Peyer's patch (tissue), 4 donors: ENCODE measurements at places on chromosomes 1 and 21. TPM values are rescaled to one million over a fixed set of nuclear protein-coding genes. Genes with fewer than 3 reads are reported as not detected.
A peak's percentile ranks its signal among the peaks of the same experiment; 100 is the strongest.

The FCRL5 gene
- 19.0 TPM for total RNA-seq

The NTMT2 gene
- not detected for total RNA-seq

The FAM72D gene
- total RNA-seq: 1.2 TPM

The SIM2 gene
- not detected for total RNA-seq

The HMCN1 gene
- total RNA-seq: 2.6 TPM

The ZYG11A gene
- total RNA-seq: not detected

The TCEA3 gene
- total RNA-seq: 125 TPM

The ASH1L gene
- total RNA-seq: 79.5 TPM

GRCh38 chr1:147641291-147641690, 29.0 kb downstream of the ACP6 start:
- H3K27me3 ChIP-seq: no peaks in the 10 kb centered on the region
- DNase-seq: no peak

DNA sequence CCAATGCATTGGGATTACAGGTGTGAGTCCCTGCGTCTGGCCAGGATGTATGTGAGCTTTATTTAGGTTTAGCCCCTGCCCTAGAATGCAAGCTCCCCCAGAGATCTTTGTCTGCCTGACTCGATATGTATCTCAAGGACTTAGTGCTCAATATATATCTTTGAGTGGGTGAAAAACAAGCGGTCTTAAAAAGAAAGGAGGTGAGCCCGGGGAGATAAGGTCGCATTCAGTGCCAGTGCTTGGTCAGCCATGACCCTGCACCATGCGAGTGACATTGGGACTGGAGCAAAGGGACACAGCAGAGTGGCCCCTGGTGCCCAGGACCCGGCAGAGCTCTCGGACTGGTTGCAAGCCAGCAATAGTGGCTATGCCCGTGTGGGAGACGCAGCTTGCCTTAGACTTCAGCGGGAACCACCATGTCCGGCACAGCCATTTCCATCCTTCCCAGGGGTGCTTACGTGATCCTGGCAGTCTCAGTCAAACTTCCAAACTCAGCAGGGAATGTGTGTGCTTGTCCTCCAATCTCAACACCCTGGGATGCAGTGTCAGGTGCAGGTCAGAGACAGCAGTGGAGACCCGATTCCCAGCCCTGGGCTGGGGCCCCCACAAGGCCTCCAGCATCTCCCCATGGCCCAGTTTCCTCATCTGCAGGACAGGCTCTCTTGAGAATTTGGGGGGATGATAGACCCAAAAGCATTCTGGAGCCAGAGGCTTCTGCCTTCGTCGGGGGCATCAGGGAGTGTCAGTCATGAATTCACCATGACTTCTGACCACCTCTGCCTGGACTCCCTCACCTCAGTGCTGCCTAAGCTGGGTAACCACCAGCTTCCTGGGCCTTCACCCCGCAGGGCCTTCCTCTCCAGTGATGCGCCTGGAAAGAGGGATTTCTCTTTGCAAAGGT, 1.8 kb downstream of the MX2 start:
- H3K36me3 ChIP-seq: no peaks in the 10 kb centered on the region
- peaks cover 15% of the 10 kb centered on the region for H3K4me1 ChIP-seq
- H3K4me3 ChIP-seq: no peak overlapping the region
- peak; percentile 34 for DNase-seq

DNA sequence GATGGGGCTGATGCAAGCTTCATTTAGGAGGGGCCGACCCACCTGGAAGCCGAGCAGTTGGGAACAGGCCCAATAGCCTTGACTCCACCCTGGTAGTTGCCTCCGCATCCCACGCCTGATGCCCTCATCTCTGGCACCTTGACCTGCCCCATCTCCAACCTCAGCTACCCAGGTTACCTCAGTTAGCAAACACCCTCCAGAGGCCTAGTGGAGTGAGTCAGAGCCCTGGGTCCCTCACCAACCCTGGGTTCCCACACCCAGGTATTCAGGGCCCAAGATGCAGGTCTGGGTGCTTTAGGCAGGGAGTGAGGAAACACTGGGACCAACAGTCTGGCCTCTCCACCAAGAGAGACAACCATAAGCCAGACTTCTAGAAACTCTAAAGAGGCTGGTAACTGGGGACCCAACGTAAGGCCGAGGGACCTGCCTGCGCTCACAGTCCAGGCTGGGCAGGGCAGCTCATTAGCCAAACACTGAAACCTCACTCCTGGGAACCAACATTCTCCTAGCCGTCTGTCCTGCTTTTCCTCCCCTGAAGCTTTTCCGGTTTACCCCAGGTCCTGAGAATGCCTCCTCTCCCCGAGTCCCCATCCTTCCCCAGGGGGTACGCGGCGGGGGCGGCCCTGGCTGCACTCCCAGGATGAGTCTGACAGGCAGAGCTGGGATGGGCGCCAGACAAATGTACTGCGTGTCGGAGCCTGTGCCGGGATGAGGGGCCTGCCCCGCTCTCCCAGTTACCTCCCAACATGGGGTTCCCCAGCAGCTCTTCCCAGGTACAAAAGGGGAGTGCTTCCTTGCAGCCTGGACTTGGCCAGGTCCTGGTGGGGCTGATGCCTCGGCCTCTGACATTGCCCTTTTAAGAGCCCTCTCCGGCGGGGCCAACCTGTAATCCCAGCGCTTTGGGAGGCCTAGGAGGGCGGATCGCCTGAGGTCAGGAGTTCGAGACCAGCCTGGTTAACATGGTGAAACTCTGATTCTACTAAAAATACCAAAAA, 8.9 kb upstream of the CELSR2 start:
- peaks cover 12% of the 10 kb centered on the region for H3K4me1 ChIP-seq
- H3K27me3 ChIP-seq: no peaks in the 10 kb centered on the region
- H3K27ac ChIP-seq: no peak overlapping the region

GRCh38 chr1:156460525-156460924, 40.0 kb downstream of the MEF2D start:
- H3K4me3 ChIP-seq: no peak overlapping the region
- peaks cover 11% of the 10 kb centered on the region for H3K36me3 ChIP-seq
- DNase-seq: no peak
- H3K4me1 ChIP-seq: peaks cover 3% of the 10 kb centered on the region
- H3K27me3 ChIP-seq: no peaks in the 10 kb centered on the region
- H3K27ac ChIP-seq: no peak overlapping the region

GRCh38 chr1:50027794-50028193, 4.0 kb upstream of the AGBL4 start:
- H3K4me3 ChIP-seq: no peak overlapping the region
- H3K27me3 ChIP-seq: no peaks in the 10 kb centered on the region
- no peak for DNase-seq
- no peak overlapping the region for H3K27ac ChIP-seq

GRCh38 chr1:228969953-228970800, 234.9 kb downstream of the RHOU start:
- H3K36me3 ChIP-seq: no peaks in the 10 kb centered on the region
- H3K27me3 ChIP-seq: no peaks in the 10 kb centered on the region
- no peak overlapping the region for H3K27ac ChIP-seq
- no peak for DNase-seq

DNA sequence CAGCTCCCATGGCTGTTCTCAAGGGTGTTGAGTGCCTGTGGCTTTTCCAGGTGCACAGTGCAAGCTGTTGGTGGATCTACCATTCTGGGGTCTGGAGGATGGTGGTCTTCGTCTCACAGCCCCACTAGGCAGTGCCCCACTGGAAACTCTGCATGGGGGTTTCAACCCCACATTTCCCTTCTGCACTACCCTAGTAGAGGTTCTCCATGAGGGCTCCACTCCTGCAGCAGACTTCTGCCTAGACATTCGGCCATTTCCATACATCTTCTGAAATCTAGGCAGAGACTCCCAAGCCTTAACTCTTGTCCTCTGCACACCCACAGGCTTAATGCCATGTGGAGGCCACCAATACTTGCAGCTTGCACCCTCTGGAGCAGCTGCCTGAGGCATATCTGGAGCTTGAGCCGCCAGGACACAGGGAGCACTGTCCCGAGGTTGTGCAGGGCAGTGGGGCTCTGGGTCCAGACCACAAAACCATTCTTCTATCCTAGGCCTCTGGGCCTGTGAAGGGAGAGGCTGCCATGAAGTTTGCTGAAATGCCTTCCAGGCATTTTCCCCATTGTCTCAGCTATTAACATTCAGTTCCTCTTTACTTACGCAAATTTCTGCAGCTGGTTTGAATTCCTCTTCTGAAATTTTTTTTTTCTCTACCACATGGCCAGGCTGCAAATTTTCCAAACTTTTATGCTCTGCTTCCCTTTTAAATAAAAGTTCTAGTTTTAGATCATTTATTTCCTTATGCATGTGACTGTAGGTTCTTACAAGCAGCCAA, 8.8 kb upstream of the CAPN8 start:
- no peak overlapping the region for H3K4me3 ChIP-seq
- no peaks in the 10 kb centered on the region for H3K27me3 ChIP-seq
- DNase-seq: no peak
- no peaks in the 10 kb centered on the region for H3K4me1 ChIP-seq
- H3K36me3 ChIP-seq: no peaks in the 10 kb centered on the region
- no peak overlapping the region for H3K27ac ChIP-seq

DNA sequence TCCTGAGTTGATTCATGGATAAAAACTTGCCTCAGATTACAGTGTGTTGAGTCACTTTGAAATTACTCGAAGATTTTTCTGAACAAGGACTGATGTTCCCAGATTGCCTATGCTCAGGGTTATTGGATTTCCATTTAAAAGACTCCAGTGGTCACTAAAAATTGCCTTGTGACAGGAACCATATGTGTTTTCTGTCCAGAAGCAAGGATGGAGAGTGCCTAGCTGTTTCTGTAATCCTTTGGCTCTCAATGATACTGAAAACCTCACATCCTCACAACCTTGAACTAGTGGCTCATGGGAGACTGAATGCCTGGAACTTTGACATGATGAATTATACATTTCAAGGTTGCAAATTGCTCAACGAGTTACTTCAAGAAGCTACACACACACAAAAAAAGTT, 1271.8 kb downstream of the BRINP3 start:
- H3K36me3 ChIP-seq: no peaks in the 10 kb centered on the region
- H3K4me1 ChIP-seq: no peaks in the 10 kb centered on the region
- H3K4me3 ChIP-seq: no peak overlapping the region
- H3K27me3 ChIP-seq: no peaks in the 10 kb centered on the region
- H3K27ac ChIP-seq: no peak overlapping the region
- DNase-seq: no peak

DNA sequence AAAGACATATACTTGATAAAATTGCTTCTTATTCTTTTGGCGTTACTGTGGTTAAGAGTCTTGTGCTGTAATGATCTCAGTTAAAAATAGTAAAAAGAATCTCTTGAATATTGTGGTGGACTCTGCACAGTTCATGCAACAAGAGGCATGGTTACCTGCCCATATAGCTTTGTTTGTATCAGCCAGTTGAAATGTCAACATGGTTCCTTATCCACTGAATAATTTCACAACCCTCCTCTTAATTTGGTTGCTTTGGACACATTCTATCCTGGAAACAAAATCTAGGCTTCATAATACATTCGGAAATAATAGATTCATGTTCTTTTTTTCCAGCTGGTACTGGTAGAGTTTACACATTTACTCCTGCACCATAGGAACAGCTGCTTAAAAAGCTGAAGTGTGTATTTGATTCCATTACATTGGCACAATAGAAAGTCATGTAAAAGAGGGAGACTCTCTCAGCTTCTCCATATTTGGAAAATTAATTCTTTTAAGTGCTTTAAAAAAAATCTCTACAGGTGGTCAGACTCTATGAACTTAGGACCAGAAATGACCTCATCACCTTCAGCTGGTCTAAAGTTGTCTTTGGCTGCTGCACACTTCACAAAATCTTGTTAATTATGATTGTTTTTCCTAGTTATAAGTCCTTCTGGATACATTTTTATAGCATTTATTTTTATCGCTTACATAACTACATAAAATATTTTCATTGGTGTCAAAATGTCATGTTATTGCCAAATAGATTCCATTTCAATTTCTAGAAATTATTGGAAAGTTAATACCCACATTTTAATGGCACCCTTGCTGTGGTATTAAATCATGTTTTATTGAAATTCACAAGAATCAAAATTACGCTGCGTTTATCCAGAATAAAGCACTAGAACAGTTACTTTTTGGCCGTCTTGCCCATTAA, 100.2 kb downstream of the LTN1 start:
- no peaks in the 10 kb centered on the region for H3K4me1 ChIP-seq
- no peaks in the 10 kb centered on the region for H3K27me3 ChIP-seq
- H3K36me3 ChIP-seq: no peaks in the 10 kb centered on the region
- H3K4me3 ChIP-seq: no peak overlapping the region
- DNase-seq: no peak
- no peak overlapping the region for H3K27ac ChIP-seq

DNA sequence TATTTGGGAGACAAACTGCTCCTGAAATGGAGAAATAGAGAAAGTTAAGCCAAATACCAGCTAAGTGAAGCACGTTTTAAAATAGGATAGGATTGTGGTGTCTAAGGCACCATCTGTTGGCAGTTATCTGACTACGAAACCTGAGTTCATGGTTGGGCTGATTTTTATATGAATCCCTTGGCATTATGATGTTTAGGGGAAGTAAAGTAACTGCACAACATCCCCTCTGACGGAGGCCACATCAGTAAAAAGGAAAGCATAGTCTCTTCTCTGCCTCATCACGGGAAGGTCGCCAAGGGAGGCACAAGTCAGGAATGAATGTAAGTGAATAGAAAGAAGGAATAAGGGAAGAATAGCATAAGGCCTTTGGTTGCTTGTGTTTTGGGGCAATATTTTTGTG, 128.0 kb downstream of the PRRX1 start:
- H3K4me3 ChIP-seq: no peak overlapping the region
- H3K36me3 ChIP-seq: no peaks in the 10 kb centered on the region
- H3K4me1 ChIP-seq: no peaks in the 10 kb centered on the region
- no peak for DNase-seq
- H3K27me3 ChIP-seq: no peaks in the 10 kb centered on the region

- no peak overlapping the region for H3K27ac ChIP-seq
- no peak for DNase-seq
- no peak overlapping the region for H3K4me3 ChIP-seq
- H3K4me1 ChIP-seq: no peaks in the 10 kb centered on the region
- H3K27me3 ChIP-seq: no peaks in the 10 kb centered on the region
Measured at GRCh38 chr1:93506126-93506525, 58.2 kb downstream of the FNBP1L start.

DNA sequence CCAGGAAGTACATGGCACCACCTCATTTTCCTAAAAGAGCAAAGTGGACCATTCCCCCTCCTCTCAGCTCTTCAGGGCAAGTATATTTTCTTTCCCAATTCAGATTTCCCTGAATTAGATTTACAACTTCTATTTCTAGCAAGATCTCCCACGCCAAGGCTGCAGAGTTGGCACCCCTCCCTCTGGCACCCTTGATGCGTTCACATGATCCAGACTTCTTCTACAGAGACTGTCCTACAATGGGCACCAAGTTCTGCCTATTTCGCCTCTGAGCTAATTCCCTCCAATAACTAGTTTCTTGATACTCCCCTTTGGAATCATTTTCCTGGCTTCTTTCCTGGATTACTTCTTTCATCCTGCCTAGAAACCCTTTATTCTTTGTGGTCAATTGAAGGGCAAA, 122.0 kb downstream of the CDC7 start:
- no peak for DNase-seq
- H3K27ac ChIP-seq: peak overlapping the region; percentile 8
- no peaks in the 10 kb centered on the region for H3K27me3 ChIP-seq
- no peak overlapping the region for H3K4me3 ChIP-seq

- no peak overlapping the region for H3K4me3 ChIP-seq
- DNase-seq: no peak
- H3K36me3 ChIP-seq: no peaks in the 10 kb centered on the region
- no peaks in the 10 kb centered on the region for H3K27me3 ChIP-seq
Measured at GRCh38 chr1:234543442-234544086, 64.6 kb upstream of the TARBP1 start.

- DNase-seq: peak; percentile 68
- H3K27ac ChIP-seq: peak overlapping the region; percentile 97
- peaks cover 42% of the 10 kb centered on the region for H3K4me1 ChIP-seq
- H3K36me3 ChIP-seq: no peaks in the 10 kb centered on the region
- H3K4me3 ChIP-seq: peak overlapping the region; percentile 81
- no peaks in the 10 kb centered on the region for H3K27me3 ChIP-seq
Measured at GRCh38 chr1:94927405-94928175, 680 bp upstream of the CNN3 start.
